Endothelial cell (in vitro differentiated cells): ENCODE measurements at places on chromosomes 2 and 18. TPM values are rescaled to one million over a fixed set of nuclear protein-coding genes. Genes with fewer than 3 reads are reported as not detected.

DNA sequence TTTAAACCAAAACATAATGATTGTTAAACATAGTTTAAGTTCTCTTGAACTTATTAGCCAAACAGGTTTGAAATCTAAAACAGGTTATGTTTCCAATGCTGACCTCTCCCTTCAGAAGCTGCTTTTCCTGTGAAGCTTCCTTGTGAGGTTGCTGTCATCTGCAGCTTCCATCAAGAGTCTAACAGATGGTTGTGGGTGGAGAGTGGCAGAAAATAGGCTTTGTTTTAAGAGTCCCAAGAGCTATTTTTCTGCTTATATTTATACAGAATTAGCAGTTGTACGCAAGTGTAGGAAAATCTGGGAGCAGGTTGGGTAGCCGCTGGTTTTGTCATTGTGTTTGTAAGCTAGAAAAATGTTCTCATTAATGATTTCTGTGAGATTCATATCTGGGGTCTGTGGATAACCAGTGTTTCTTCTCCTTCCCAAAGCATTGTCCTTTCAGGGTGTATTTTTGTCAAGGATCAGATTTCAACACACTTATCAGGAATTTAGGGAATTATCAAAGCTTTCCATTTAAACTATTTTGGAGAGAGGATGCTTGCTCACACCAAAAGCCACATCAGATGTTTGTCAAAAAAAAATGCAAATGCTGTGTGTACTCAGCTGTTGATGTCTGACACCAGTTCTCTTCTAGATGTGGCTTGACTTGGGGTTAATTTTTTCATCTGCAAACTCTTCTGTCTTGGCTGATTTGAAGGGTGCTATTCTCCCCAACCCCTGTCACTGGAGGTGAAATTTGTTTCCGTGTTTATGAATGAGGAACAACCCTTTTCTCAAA, 78.1 kb upstream of the KIF5C start:
- no peak for DNase-seq

Gene CXCR1
- total RNA-seq: not detected

GRCh38 chr2:220057391-220057790, 430.0 kb downstream of the SLC4A3 start:
- DNase-seq: no peak

DNA sequence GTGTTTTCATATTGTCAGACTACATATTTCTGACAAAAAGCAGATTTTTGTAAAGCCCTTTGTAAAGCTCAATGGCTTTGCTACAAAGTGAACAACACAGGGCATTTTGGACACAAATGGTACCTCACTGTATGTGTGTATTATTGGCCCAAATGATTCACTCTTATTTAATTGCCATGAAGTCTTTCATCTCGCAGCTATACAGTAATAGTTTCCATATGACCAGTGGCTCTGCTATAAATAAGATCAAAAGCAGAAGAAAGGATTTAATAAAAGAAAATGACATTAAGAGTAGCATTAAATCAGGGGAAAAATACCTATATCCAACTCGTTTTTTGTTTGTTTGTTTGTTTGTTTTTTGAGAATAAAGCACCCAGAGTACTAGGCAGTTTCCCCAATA, 284.0 kb upstream of the CCDC68 start:
- no peak for DNase-seq

- DNase-seq: no peak
Measured at GRCh38 chr2:174761837-174762236, 2.4 kb downstream of the CHRNA1 start.

DNA sequence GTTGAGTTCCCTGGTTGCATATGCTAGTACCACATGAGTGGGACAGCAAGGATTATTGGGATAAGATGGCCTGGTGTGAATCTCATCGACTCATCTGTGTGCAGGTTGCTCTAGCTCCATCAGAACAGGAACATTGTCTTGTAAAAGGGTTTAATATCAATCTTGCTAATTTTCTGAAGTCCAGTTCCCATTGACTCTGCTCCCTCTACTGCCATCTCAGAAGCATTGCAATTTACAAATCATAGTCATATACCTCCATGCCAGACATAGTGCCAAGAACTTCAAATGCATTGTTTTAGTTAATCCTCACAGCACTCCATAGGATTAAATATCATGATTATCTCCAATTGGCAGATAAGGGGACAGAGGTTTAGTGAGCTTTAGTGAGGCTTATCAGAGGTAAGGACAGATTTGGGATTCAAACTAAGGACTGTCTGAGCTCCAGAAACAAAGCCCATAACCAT, 4.8 kb upstream of the STAT4 start:
- DNase-seq: no peak

Gene PSMA8
- total RNA-seq: not detected

DNA sequence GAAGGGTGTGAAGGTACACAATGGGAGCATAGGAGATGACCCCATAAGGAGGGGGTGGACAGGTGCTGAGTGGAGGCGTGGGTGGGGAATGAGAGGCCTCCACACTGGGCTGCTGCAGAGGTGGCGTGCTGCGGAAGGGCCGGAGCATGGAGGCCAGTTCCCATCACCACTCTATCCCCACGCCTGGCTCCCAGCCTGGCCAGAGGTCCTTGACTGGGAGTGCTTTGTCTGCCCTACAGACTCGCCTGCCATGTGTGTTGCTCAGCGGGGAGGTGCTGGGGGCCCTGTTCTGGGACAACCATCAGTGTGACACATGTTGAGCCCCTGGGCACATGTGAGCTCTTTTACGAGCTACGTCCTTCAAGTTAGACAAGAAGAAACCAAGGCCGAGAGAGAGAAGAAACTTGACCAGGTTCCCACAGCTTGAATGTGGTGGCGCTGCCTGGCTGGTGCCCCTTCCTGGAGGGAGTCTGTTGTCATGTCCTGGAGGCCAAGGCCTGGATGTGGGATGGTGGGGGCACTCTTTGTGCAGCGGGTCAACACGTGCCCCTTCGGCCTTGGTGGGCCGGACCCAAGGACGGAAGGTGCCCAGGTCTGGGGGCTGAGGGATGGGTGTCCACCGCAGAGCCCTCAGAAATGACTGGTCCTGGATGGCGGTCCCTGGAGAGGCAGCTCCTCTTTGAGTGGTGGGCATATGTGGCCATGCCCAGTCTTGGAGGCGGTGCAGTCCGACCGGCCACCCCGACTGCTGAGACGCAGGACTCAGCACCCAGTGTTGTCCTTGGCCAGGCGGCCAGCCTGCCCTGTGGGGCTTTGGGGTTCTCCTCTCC, 1.2 kb upstream of the INPP5D start:
- no peak for DNase-seq

GRCh38 chr2:147501968-147502367, 342.9 kb upstream of the ACVR2A start:
- no peak for DNase-seq

Gene TCF23
- not detected for total RNA-seq

- no peak for DNase-seq
Measured at GRCh38 chr2:97857553-97857952, 138.2 kb downstream of the TMEM131 start.

DNA sequence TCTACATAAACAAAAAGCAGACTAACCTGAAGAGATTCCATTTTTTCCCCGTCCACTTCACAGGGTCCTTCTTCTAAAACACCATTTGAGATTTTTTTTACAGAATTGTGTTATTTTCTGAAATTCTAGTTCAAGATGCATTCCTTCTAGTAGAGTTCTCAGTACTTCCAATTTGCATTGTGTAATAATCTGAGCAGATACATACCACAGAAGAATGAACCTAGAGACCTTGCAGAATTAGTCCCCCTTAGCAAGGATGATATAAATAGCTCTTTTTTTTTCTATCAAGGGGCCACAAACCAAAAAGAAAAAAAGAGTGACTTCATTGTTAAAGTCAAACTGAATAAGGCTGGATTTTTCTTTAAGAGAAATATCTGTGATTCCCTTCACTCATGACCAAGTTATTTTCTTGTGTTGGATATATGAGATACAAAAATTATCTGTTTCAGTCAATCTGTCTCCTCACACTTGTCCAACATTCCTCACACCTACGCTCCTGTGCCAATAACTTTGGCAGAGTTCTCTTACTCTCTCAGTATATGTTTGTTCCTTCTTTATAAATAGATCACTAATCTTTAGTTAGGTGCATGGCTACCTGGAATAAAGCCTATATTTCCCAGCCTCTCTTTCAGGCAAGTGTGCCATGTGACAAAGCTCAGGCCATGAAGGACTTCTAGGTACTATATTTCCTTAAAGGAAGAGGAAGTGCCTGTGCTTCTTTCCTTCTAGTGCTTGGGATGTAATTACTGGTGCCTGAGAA, 183.5 kb downstream of the ZNF385B start:
- no peak for DNase-seq

GRCh38 chr2:159035790-159036411, 67.5 kb downstream of the TANC1 start:
- DNase-seq: peak; percentile 9
